ENCODE measurements at places on chromosomes 3 and 15.

DNA sequence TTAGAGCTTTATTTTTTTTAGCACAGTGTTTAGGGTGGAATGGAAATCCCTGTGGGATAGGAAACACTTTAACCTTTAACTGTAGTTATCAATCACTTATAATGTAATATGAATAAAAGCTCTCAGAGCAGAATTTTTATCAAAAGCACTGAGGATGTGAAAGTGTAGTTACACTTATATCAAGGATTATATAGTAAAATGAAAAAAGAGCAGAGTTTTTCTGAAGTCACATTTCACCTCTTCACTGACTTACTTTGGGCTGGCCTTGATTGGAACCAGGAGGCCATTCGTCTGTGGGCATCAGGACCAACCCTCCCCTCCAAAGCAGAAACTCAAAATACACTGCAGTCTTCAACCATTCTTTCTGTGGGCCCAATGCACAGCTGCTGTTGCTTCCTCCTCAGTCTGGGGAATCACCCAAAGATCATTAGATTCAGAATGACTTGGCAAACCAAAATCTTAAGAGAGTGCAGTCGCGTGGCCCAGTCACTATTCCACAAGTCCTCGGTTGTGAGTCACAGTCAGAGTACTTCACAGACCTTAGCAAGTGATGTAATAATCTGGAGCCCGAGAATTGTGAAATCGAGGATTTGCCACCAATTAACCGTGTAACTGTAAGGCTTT is 132.6 kb upstream of the COL8A1 start:
- DNase-seq = peak; percentile 92

DNA sequence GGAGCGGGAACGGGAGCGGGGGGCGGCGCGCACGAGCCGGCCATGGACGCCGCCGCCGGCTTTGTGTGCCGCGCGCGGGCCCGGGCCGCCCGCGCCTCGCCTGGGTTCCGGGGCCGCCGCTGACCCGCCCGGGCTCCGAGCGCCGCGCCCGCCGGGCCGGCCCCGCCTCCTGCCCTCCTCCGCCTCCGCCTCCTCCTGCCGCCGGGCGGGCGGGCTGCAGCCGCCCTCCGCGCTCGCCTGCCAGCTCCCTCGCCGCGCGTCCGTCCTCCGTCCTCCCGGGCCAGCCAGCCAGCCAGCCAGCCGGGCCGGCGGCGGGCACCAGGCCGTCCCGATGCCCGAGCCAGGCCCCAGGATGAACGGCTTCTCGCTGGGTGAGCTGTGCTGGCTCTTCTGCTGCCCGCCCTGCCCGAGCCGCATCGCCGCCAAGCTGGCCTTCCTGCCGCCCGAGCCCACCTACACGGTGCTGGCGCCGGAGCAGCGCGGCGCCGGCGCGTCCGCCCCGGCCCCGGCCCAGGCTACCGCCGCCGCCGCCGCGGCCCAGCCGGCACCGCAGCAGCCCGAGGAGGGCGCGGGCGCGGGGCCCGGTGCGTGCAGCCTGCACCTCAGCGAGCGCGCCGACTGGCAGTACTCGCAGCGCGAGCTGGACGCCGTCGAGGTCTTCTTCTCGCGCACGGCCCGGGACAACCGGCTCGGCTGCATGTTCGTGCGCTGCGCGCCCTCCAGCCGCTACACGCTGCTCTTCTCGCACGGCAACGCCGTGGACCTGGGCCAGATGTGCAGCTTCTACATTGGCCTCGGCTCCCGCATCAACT is at the start of gene ABHD17C:
ABHD17C (plus strand) TSS at position 212 of the 812 bp plus-strand sequence; CDS start at position 332, 120 bp downstream.
- DNase-seq = peak; percentile 51

GRCh38 chr15:74664028-74664616 is 31.7 kb downstream of the EDC3 start:
- peak; percentile 85 for DNase-seq

- DNase-seq = no peak
These were observed 96.1 kb upstream of the CTNNB1 start for GRCh38 chr3:41103200-41103599.

DNA sequence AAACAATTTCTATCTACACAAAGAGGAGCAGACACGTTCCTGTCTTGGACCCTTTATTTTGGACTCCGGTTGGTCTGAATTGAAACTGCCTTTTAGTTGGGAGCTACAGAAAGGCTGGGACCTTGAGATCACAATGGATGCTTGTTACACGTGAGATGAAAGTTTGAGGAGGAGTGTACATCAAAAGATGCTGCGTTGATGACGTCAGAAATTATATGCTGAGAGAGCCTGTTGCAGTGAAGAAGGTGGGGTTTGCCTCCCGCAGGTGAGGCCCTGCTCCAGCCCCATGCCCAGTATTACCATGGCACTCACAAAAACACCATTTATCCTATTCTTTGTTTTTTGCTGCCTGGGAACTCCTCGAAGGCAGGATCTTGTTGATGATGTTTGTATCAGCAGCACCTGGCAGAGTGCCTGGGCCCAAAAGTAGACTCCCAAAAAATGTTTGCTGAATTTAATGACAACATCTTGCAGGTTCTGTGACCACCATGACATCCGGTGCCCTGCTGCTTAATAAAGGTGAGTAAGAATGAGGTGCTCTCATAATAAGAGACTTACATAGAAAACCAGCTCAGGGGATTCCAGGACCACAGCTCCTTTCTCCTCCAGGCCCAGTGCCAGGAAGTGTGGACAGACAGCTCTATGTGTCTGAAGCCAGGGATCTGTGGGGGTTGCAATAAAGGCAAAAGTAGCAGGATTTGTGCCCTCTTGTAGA is 136.1 kb upstream of the UBE2E1 start:
- no peak for DNase-seq

DNA sequence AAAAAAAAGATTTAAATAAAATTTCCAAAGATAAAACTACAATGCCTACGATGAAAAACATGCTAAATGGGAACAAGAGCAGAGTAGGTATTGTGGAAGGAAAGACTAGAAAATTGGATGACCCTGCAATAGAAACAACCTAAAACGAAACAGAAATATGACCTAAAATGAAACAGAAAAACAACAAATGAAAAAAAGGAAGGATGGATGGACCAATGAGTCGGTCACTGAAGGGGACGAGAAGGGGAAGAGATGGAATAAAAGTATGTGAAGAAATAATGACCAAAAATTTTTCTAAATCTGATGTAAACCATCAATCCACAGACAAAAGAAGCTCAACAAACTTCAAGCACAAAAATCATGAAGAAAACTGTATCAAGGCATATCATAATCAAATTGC is 44.8 kb downstream of the TBC1D2B start:
- DNase-seq = no peak

- no peak for DNase-seq
These were observed 17.7 kb upstream of the NR2F2 start for GRCh38 chr15:96312641-96313335.

- DNase-seq = peak; percentile 93
These were observed 9.0 kb upstream of the LRRFIP2 start for GRCh38 chr3:37183375-37183831.

- peak; percentile 65 for DNase-seq
These were observed 140.5 kb upstream of the TBL1XR1 start for GRCh38 chr3:177337541-177338331.

DNA sequence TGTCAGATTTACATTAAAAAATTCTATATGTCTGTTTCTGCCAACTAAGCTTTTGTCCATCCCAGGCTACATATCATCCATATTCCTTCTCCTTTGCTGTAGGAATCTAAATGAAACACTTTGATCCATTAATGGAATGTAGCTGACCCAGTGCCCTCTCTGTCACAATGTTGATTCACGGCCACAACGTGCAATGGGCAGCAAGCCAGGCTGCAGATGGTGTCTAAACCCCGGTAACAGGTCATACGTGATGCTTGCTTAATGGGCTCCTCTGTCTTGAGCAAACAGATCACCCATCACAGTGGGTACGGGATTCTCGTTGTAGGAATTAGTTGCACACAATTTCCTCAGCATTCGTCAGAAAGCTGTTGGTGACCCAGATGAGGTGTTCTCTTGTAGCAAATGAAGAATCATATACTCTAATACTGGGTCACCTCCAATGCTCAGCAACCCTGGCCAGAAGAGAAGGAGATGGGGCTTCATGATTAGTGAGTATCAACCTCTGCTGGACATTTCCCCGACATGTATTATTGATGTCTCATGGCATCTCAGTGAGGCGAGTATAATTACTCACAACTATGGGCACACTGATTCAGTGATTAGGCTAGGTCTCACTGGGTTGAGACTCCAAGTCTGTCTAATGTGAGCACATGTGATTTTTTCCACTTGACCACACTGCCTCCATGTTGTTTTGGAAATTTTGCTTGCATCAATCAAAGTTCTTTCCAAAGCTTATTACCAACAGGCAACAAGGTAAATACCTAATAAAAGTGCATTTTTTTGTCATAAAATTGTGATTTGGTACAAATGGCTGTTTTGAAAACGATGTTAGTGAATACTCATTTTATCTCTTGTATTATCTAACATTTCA is 12.9 kb upstream of the DCBLD2 start:
- DNase-seq = no peak

DNA sequence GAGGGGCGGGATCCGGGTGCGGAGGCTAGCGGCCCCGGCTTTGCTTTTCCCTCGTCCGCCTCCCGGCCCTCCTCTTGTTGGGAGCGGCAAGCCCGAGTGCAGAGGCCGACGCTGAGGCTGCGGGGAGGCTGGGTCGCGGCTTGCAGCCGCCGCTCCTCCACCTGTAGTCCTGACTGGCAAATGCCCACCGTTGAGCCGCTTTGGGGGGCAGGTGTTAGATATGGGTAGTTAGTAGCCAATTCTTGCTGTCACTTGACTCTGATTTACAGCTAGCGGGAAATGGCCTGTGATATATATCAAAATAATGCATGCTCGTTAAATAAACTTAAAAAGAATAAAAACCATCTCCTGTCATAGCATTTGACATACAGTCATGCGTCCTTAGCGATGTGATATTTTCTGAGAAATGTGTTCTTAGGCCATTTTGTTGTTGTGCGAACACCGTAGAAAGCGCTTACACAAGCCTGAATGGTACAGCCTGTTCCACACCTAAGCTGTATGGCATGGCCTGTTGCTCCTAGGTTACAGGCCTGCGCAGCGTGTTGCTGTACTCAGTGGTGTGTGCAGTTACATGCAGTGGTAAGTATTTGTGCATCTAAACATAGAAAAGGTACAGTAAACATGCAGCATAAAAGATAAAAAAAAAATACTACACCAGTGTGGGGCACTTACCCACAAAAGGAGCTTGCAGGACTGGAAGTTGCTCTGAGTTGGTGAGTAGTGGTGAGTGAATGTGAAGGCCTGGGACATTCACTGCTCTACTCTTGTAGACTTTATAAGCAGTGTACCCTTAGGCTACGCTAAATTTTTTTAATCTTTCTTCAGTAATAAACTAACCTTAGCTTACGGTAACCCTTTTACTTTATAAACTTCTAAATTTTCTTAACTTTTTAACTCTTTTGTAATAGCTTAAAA is 873 bp downstream of the CAPN7 start:
- DNase-seq = peak; percentile 68

DNA sequence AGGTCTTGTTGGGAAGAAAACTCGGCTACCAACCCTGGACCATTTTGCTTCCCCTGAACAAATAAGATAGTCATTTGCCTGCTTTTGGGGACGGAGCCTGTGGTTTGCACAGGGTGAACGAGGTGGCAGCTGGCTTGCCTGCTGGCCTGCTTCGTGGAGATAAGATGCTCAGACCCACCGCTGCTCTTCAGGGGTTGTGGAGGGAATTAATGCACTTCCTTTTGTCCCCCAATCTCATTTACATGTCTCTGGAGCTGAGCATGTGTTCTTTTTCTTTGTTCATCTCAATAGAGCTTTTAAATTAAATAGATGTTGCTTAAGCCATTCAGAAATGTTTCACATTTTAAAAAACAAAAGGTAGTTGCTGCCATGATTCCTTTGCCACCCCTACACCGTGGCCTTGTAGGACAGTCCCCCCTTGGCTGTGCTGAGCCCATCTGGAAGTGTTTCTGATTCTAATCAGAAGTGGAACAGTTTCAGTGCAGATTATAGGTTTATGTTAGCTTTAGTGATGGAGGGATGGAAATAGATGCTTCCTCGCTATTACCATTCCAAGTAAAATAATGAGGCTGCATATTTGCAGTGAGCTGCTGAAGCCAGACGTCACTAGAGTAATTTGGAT is 25.6 kb downstream of the APBA2 start:
- no peak for DNase-seq

- no peak for DNase-seq
These were observed 147.4 kb downstream of the ERC2 start for GRCh38 chr3:56320883-56321282.
